ENCODE measurements at places on chromosomes 7 and 10. TPM values are rescaled to one million over a fixed set of nuclear protein-coding genes. Genes with fewer than 3 reads are reported as not detected.
A peak's percentile ranks its signal among the peaks of the same experiment; 100 is the strongest.

DNA sequence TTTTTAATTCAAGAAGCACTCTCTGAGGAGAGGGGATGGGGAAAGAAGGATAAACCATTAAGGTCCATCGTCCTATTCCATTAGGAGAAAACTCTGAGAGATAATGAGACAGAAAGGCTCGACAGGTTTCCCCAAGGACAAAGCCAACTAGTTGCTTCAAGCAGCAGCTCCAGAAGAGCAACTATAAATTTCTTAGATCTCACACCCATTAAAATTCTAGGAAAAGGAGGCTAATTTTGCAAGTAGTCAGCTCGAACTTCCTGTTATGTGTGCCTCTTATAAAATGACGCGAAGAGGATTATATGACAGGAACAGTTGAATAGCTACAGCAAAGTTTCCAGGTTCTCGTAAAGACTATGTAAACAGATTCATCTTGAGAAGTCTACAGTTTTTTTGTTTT is 52.0 kb upstream of the ST8SIA6 start:
- DNase-seq, result no peak
- no peaks in the 10 kb centered on the region for H3K27me3 ChIP-seq
- no peak overlapping the region for H3K4me3 ChIP-seq
- H3K27ac ChIP-seq, result no peak overlapping the region
- H3K4me1 ChIP-seq, result no peaks in the 10 kb centered on the region

SPDYE11 gene
- not detected for total RNA-seq

DNA sequence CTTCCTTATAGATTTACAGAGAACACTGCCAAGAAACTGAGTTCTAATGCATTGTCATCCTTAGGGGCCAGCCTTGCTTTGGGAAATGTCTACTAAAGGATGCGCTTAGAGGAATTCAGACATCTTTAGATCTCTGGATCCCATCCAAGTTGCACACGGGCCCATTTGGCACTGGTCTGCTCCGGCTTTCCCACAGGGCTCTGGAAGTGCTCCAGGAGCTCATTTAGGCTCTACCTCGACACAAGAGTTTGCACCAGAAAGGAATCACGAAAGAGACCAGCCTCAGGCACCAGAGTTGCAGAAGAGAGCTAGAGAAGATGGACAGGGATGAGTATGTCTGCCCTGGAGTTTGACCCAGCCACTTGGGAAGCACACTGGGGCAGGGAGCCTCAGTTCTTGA is 150.1 kb upstream of the TMEM72 start:
- no peaks in the 10 kb centered on the region for H3K4me1 ChIP-seq
- no peaks in the 10 kb centered on the region for H3K27me3 ChIP-seq
- no peak for DNase-seq
- H3K4me3 ChIP-seq, result no peak overlapping the region

- H3K4me3 ChIP-seq, result no peak overlapping the region
- no peaks in the 10 kb centered on the region for H3K36me3 ChIP-seq
- H3K27me3 ChIP-seq, result no peaks in the 10 kb centered on the region
- no peak overlapping the region for H3K27ac ChIP-seq
These were observed 213.2 kb upstream of the HPS1 start for GRCh38 chr10:98659951-98660350.

DNA sequence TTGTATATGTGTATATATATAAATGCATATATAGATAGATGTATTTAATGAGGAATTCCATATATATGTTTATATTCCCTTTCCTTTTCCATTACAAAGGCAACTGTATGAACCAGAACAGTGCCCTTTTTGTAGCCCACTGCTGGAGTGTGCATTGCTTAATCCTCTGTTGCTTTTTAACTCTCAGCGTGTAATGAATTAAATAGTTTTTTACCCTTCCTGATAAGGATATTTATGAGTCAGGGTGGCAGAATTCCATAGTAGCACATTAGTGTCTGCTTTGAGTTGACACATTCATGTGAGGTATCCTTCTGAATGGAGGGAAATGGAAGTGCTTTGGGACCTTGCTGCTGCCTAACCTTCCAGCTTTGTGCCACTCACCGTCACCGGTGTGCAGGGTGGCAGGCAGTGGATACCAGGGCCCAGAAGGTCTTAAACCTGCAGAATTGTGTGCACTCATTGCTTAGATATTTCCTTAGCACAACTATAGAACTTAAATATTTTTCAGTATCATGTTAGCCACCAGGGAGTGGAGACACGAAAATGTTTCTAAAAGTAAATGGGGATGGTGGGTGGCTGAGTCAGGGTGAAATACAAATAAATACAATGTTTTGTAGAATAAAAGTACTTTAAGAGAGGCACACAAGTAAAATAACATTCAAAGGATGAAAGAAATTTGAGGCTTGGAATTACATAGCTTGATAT is 117.9 kb downstream of the SND1 start:
- no peaks in the 10 kb centered on the region for H3K36me3 ChIP-seq
- no peak for DNase-seq
- no peaks in the 10 kb centered on the region for H3K4me1 ChIP-seq
- no peaks in the 10 kb centered on the region for H3K27me3 ChIP-seq

- H3K4me1 ChIP-seq, result no peaks in the 10 kb centered on the region
- H3K4me3 ChIP-seq, result no peak overlapping the region
- H3K27me3 ChIP-seq, result no peaks in the 10 kb centered on the region
- H3K27ac ChIP-seq, result no peak overlapping the region
- DNase-seq, result no peak
- H3K36me3 ChIP-seq, result no peaks in the 10 kb centered on the region
These were observed 13.0 kb upstream of the SP4 start for GRCh38 chr7:21414795-21415393.

LSM8 gene
- total RNA-seq, result 43.8 TPM

DNA sequence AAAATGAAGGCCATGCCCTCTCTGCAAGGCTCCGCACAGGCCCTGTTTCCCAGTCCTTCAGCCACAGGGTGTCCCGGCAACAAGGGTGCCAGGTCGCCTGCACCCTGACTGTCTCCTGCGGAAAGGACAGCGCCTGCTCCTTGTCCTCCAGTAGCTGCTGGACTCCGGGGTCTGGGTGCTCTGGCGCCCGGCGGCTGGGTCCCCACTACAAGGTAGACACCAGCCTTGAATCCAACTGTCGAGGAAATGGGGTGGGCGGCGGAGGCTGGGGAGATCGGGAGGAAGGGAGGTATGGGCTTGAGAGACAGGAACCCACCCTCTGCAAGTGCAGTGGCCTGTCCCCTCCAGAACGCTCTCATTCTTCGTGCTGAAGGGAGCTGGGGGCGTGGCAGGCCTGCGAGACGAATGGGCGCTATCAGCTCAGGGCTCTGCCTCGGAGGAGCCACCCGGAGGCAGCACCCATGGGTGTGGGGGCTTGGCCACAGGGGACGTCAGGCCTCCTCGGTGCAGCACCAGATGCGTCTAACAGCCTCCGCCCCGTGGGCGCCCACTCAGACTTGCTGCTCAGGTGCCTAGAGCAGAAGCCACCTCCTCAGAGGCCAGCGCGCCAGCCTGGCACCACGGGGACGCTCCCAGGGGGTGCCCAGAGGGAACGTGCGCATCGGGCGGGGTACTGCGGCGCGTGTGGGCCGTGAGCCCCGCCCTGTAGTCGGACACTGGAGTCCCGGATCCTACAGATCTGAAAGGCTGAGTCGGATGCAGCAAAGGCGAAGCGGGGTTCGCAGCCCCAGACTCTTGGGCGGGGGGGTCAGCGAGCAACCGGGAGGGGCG is 15.6 kb downstream of the ADAM8 start:
- no peaks in the 10 kb centered on the region for H3K36me3 ChIP-seq
- no peaks in the 10 kb centered on the region for H3K27me3 ChIP-seq

TMEM196 gene
- not detected for total RNA-seq

DNA sequence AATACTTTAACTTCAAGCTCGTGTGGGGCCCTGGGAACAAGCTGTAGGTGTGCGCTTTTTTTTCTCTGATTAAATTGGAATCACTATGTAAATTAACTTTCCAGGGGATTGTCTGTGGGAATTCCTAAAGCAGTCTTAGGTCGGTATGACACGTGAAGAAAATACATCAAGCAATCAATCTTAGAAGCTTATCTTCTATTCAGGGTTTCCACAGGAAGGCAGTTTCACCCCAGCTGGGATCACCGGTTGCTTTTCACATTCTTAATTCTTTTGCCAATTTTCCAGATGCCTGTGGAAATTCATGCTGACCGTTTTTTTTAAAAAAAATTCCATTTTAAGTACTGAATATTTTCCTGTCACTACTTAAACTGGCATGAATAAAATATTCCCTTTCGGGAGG is 41.9 kb downstream of the CAMK1D start:
- H3K4me3 ChIP-seq, result no peak overlapping the region
- H3K27me3 ChIP-seq, result no peaks in the 10 kb centered on the region

TPK1 gene
- 17.3 TPM for total RNA-seq

DNA sequence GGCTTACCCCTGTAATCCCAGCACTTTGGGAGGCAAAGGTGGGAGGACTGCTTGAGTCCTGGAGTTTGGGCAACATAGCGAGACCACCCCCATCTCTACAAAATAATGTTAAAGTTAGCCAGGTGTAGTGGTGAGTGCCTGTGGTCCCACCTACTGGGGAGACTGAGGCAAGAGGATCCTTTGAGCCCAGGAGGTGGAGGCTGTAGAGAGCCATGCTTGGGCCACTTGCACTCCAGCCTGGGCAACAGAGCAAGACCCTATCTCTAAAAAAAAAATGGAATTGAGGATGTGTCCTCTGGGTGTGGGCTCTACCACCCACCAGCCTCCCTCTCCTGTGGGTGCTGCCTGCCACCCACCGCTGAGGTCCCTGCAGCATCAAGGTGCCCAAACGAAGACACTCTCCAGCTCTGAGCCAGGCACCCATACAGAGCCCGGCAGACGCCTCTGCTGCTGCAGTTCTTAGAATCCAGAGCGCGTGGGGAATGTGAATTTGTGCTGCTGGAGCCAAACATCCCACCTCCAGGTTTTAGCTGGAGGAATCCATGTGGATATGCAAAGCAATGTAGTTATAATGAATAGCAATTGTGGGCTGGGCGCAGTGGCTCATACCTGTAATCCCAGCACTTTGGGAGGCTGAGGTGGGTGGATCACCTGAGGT is 176.0 kb upstream of the TNRC18 start:
- peaks cover 10% of the 10 kb centered on the region for H3K4me1 ChIP-seq
- H3K27ac ChIP-seq, result no peak overlapping the region
- H3K4me3 ChIP-seq, result no peak overlapping the region

DNA sequence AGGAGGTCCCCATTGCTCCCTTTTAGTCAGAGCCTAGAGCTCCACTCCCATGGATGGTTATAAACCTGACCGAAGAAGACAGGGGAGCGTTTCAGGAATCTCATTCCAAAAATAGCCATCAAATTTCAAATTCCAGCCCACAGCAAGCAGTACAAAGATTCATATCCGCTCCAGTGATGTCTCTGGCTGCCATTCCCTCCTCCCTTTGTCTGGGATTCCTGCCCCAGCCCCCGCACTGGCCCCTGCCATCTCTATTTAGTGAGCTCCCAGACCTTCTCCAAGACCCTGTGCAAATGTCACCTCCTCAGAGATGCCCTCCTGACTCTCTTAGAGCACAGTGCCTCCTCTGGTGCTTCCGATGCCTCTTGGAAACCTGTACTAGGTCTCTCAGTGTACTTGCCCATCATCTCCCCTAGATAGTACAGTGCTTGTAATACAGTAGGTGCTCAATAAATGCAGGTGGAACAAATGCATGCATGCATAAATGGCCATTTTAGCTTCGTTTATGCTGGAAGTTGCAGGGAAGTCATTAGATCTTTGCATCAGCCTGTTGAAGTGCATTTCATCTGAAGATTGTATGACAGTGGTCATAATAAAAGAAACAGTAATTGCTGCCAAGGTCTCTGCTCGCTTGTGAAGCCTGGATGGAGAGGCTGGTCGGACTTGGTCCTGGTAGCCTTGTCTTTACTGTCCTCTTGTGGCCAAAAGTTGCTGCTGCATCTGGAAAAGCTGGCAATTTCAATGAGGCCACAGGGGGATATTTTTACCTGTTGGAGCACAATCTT is 32.0 kb upstream of the HABP2 start:
- no peak overlapping the region for H3K4me3 ChIP-seq
- H3K36me3 ChIP-seq, result no peaks in the 10 kb centered on the region

DNA sequence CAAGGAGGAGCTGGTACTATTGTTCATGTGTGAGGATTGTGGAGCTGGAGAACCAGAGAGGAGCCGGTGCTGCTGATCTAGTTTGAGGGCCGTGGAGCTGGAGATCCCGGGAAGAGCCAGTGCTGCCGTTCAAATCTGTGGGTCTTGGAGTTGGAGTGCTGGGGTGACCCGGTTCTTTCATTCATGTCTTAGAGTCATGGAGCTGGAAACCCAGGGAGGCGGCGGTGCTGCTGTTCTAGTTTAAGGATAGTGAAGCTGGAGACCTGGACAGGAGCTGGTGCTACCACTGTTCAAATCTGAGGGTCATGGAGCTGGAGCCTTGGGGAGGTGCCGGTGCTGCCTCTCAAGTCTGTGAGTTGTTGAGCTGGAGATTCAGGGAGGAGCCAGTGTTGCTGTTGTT is 88.5 kb upstream of the ZNF479 start:
- no peak overlapping the region for H3K27ac ChIP-seq
- no peak overlapping the region for H3K4me3 ChIP-seq
- DNase-seq, result no peak
- H3K36me3 ChIP-seq, result no peaks in the 10 kb centered on the region

DNA sequence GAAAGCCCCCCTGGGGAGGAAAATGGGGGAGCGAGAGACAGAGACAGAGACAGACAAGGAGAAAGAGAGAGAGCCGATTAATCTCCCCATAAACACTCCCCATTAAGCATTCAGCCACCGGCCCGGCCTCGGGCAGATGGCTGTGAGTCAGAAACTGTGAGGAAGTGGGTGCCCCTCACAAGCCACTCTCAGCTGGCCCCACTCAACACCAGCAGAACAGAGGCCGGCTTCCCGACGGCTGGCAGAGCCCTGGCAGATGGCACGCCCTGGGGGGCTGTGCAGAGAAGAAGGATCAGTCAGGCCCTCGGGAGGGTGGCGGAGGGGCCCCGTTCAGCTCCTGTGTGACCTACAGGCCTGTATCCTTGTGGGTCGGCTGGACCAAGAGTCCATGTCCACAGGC is 41.2 kb downstream of the CAMK2B start:
- H3K27me3 ChIP-seq, result no peaks in the 10 kb centered on the region
- H3K27ac ChIP-seq, result no peak overlapping the region
- no peak overlapping the region for H3K4me3 ChIP-seq
- peak; percentile 4 for DNase-seq
- no peaks in the 10 kb centered on the region for H3K36me3 ChIP-seq

PRSS1 gene
- not detected for total RNA-seq

DNA sequence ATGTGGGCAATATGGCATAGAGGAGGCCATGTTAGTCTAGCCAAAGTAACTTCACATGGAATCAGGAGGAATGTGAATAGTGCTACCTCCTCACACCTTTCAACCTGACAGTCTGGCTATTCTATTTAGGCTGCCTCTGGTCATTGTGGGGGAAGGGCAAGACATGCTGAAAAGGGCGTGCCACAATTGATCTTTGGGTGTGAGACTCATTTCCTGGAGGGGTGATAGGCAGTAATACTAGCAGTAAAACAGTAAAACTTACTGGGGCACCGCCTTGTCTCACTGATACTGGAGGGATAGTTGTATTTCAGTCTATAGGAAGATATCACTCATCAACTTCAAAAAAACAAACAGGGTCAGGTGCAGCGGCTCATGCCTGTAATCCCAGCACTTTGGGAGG is 88.7 kb downstream of the TMEM168 start:
- peak; percentile 82 for DNase-seq
- H3K4me1 ChIP-seq, result peaks cover 5% of the 10 kb centered on the region
- H3K36me3 ChIP-seq, result no peaks in the 10 kb centered on the region
- peak overlapping the region; percentile 46 for H3K27ac ChIP-seq
- H3K27me3 ChIP-seq, result no peaks in the 10 kb centered on the region

- H3K4me3 ChIP-seq, result peak overlapping the region; percentile 89
- H3K27me3 ChIP-seq, result no peaks in the 10 kb centered on the region
- peak overlapping the region; percentile 90 for H3K27ac ChIP-seq
- peaks cover 22% of the 10 kb centered on the region for H3K4me1 ChIP-seq
- peak; percentile 20 for DNase-seq
These were observed 662 bp downstream of the POLR3A start for GRCh38 chr10:78028438-78029268.
